Activated CD4-positive, alpha-beta T cell treated with anti-CD3 and anti-CD28 coated beads for 1 hour (primary cell): ENCODE measurements at places on chromosomes 2 and 18.

GRCh38 chr18:11176481-11176881 is 27.1 kb upstream of the PIEZO2 start:
- no peak for DNase-seq

DNA sequence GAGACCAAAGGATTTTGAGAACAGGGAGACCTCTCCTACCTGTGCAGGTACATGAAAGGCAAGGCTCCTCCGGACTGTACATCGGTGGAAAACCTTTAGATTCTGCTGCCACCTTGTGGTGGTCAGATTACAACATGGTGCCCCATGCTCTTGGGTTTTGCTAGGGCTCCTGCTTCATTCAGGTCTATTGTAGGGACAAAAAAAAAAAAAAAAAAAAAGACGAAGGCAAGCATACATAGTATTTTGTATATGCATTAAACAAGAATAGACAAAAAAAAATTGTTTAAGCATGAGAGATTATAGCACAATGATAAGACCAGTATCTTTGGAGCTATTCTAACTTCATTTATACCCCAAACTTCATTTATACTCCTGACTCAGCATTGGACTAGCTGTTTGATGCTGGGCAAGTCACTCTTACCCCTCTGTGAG is 27.4 kb upstream of the SPR start:
- peak; percentile 32 for DNase-seq

GRCh38 chr18:79547413-79548076 is 132.1 kb upstream of the CTDP1 start:
- DNase-seq = no peak

DNA sequence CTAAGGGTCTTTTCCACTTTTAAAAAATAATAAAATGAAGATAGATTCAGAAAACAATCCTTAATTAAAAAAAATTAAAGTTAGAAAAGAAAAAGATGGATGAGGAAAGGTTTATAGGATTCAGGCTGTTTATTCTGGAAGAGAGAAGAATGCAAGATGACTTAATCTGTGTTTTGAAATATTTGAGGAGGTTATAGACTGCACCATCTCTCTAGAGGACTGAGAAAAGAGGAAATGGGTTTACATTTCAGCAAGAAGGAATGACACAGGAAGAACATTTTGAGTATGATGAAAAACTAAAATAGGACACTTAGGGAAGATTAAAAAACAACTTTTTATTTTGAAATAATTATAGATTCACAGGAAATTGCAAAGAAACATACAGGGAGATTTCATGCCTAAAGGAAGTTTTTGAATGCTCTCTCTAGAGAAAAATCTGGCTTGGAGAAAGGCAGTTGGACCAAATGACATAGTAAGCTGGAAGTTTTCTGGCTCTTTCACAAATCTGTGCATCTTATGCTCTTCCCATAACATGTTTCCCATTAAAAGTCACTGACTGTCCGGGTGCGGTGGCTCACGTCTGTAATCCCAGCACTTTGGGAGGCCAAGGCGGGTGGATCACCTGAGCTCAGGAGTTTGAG is 75.0 kb downstream of the CERS6 start:
- DNase-seq = no peak

DNA sequence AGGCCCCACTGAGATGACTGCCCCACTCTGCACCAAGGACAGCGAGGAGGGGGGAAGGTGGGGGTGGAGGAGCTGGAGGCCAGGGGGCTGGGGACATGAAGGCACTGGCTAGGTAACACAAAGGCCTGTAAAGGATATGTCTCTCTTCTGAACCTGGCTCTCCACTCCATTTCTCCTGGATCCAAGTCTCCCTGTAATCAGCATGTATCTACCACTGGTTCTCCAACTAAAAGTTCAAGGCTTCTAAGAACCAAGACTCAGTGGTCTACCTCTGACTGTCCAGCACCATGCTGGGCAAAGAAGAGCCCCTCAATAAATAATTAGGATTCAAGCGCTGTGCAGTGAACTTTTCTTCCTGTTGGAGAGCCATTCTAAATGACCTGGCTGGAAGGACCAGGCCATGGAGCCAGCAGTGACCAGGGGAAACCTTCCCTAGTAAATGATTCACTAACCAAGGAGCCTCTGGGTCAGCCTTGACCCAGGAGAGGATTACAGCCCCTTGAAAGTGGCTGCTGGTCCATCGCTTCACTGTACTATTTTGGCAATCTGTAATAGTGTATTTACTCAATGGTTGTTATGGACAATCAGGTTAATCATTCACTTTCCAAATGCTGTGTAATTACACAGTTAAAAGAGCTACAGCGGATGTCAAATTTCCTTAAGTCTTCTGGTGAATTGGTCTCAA is 73.2 kb downstream of the BCL11A start:
- DNase-seq = no peak

DNA sequence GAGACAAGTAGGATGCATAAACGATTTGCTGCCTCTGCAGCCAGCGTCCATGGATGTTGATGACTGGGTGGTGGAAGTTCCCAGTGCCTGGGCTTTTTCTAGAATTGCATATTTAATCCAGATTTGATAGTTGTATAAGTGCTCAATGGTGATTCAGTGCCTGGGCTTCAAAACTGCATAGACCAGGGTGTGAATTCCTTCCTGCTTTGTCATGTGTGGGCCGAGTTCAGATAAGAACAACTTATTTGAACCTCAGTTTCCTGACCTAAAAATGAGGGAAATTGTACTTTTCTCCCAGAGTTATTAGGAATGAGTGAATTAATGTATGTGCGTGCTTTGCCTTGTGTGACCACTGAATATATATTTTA is 154.6 kb downstream of the WDSUB1 start:
- DNase-seq = no peak

DNA sequence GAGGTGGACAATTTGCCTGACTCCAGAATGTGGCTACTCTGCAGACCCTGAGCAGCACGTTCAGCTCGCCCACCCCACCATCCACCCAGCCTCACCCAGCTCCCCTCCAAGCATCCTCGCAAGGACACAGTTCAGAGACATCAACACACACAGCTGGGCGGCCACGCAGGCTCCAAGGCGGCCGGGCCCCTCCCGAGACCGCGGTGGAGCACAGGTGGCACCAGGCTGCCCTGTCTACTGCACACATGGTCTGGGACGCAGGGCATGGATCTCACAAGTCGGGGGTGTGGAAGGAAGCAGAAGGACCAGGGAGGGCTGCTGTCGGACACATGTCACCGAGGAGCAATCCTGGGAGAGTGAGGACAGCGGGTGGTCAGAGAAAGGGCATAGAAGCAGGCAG is 36.2 kb downstream of the AQP12A start:
- no peak for DNase-seq

DNA sequence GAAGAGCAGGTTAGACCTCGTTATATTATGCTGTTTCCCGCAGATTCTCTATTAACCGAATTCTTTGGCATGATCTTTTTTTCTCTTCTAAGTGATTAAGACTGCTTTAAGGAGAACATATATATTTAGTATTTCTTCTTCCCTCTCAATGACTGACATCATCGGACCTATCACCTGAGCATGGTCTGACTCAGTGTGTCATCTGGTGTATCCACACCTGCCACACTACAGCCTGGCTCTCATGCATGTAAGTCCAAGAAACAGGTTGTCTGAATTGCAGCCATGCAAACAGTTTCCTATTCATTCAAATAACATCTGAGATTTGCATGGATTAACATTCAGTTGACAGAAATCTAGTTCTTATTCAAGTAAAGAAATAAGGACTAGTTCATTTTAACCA is 55.1 kb upstream of the CWC22 start:
- DNase-seq = no peak

GRCh38 chr2:109275120-109276012 is 146.4 kb downstream of the SH3RF3 start:
- no peak for DNase-seq

- DNase-seq = no peak
Observed at GRCh38 chr2:10019602-10020400, 23.5 kb upstream of the KLF11 start.

DNA sequence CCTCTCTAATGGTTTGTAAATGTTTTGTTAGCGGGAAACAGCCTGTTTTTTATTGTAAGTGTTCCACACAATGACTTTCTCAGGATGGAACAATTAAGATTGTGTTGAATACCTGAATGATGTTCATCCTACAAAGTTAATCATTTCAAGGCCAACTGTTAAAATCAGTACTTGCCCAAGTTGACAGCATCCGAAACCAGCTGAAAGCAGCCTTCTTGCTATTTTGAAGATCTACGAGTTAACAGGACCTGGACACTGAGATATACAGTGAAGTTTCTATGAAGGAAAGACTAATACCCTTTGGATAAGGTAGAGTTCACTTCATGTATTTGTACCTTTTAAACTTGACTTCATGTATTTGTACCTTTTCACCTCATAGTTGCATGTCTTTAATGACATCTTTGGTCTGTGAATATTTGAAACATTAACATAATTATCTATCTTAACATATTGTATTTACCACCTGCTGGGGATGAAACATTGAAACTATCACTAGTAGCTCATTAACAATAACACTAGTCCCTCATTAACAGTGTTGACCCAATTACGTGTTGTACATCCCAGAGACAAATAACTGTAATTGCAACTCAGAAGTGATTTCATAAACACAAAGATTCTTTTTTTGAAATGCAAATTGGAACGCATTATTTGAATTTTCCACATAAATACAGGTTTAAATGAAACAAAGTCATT is 556.0 kb upstream of the MEX3C start:
- no peak for DNase-seq

DNA sequence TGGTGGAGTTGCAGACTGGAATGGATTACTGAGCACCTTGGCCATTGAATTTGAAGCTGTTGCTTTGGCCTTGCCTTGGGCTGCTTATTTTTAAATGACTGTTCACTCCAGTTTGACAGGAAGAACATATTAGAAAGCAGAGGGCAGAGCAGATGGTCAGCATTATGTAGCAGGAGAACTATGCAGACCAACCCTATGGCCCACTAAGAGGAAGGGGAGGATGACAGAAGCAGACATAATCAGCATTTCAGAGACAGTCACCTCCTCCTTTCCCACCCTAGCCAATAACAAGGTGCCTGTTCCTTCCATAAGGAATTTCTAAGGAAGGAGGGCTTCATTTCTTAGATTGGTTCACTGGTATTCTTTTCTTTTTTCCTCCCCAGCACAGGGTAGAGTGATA is 2.4 kb downstream of the CHRNA1 start:
- no peak for DNase-seq

- no peak for DNase-seq
Observed at GRCh38 chr2:172228177-172228808, 125.6 kb upstream of the DLX2 start.

- DNase-seq = no peak
Observed at GRCh38 chr2:72828840-72829507, 3.1 kb upstream of the EXOC6B start.

GRCh38 chr2:85439025-85439472 is 20.5 kb downstream of the SH2D6 start:
- DNase-seq = no peak

DNA sequence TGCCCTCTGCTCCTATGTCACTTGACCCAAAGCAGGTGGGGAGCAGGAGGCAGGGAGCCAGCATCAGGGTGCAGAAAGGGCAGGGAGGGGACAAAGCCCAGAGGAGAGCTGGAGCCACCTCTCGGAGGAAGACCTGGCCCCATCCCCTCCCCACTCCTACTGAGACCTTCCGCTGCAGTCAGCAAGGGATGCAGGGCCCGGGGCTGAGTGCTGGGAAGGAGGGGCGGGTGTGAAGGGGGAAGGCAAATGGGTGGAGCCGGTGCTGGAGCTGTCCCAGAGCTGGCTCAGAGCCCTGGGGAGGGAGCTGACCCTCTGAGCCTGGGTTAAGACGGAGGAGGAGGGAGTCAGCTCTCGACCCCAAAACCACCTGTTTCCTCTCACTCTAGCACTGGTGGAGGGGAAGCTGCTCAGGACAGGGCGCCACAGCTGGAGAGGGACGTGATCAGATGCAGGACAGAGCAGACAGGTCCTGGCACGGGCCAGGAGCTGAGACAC is 33.8 kb downstream of the HS1BP3 start:
- DNase-seq = no peak

DNA sequence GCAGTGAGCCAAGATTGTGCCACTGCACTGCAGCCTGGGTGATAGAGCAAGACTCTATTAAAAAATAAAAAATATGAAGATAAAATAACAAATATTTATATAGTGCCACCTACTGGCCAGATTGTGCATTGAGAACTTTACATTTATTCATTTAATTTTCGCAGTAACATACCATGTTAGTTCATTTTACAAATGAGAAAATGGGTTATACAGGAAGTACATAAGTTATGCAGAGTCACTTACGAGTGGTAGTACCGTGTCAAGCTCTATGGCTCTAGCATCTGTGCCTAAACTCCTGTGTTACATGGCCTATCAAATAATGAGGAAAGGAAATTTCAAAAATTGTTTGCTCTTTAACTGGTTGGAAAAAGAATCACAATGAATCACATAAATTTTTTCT is 27.9 kb downstream of the RIF1 start:
- DNase-seq = no peak

DNA sequence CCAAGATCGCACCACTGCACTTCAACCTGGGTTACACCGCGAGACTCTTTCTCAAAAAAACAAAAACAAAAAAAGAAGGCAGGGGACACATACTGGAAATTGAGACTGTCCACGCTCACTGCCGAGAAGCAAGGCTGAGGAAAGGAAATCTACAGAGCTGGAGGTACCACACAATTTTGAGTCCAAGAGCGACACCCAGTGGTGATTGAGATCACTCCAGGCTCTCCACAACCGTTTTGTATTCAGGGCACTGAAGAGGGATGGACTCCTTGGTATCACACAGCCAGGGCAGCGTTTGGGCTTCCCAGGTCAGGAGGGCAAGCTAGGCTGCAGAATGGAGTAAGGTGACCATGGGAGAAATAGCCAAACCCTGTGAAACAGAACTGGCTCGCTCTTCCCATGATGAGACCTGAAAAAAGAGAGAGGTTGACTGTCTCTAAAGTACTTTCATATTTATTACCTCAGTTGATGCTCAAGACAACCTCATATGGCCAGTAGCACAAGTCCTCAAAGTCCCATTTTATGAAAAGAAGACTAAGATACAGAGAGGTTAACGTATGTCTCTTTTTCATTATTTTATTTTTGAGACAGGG is 74.5 kb upstream of the YPEL5 start:
- peak; percentile 15 for DNase-seq

DNA sequence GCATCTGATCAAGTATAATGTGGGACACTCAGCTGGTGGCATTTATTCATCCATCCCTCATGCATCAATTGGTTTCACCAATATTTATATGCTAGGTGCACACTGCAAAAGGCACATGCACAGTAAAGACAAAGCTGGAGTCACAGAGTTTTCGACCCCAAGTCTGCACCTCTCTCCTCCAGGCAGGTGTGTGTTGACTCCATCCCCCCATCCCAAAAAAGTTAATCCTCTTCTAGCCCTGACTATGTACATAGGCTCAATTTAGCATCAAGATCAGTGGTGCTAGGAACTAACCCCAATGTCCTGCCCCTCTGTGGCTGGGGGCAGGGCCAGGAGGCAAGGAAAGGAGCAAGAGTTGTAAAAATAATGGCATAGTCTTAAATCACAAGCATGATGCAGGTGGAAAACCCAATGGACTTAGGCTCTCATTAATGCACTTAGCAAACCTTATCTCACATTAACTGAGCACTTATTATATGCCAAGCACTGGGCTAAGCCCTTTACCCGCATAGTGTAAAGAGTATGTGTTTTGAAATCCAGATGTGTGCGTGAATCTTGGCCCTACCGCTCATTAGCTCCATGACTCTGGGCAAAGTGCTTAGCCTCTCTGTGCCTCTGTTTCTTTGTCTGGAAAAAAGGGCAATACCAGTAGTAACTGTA is 3.1 kb downstream of the EVA1A start:
- DNase-seq = no peak
